ENCODE measurements at places on chromosomes 12 and 14.

- no peak for DNase-seq
Observed at GRCh38 chr12:32462908-32463307, 63.5 kb downstream of the FGD4 start.

DNA sequence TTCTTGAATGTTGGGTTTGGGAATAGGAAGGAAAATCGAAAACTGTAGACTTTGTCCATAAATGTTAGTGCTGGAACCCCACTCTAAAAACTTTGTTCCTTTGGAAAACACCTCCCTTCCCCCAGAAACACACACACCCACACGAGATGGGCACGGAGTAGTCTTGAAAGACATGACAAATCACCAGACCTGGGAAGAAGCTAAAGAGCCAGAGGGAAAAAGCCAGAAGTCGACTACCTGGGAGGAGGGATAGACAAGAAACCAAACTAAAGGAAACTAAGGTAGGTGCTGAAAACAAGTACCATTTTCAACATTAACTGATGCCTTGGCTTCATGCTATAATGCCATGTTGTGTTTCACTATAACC is 925 bp upstream of the NANOG start:
- no peak for DNase-seq

DNA sequence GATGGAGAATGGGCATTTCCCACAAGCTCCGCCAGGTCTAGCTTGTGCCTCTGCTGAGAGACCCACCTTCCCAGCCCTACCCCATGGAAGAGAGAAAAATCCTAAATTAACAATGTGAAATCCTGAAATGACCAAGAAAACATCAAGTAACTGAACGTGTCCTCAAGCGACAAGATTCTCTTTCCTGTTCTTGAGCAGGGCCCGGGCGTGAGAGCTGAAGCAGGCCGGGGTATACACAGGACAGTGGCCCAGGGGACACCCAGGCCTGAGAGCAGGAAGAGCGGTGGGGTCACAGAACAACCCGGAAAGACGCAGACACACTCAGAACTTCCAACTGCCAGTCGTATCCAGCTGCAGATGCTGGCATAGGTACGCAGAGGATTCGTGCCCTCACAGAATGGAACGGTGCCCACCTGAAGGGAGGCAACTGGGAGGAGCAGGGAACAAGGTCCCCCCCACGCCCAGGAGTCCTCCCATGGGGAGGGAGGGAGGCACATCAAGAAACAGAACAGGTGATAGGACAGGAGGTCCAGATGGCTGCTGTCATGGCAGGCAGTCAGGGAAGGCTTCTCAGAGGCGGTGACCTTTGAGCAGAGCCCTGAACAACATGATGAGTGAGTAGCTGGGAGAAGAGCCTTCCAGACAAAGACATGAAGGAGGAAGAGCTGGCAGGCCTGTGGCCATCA is 9.1 kb downstream of the RIMBP2 start:
- DNase-seq = no peak

GRCh38 chr12:38633511-38633910 is 271.9 kb downstream of the CPNE8 start:
- no peak for DNase-seq

- DNase-seq = no peak
Observed at GRCh38 chr12:62005615-62006014, 254.6 kb upstream of the USP15 start.

- no peak for DNase-seq
Observed at GRCh38 chr12:53928054-53928835, 10.4 kb upstream of the HOXC13 start.

DNA sequence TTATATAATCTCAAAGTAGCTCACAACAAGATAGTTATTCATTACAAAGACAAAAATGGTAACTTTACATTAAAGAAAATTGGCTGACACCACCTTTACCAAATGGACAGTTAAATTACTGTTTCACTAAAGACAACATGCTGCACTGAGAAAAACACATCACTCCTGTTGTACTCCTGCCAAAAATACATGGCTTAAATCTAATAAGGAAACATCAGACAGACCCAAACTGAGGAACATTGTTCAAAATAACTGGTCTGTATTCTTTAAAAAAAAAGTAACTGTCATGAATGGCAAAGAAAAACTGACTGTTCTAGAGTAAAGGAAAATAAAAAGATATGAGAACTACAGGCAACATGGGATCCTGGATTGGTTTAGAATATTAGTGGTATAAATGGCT is 151.3 kb upstream of the DCN start:
- DNase-seq = no peak

DNA sequence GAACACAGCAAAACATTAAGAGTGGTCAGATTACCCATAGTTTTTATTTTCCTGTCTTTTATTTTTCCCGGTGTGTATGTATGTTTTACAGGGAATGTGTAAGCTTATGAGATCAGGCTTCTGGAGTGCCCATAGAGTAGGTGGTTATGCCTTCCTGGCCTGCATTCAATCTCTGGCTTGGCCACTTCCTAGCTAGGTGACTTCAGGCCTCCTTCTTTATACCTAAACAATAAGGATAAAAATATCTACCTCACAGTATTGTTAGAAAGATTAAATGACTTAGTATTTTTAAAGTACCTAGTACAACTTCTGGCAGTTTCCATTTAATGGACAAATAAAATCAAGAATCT is 42.4 kb downstream of the ITPR2 start:
- DNase-seq = no peak

DNA sequence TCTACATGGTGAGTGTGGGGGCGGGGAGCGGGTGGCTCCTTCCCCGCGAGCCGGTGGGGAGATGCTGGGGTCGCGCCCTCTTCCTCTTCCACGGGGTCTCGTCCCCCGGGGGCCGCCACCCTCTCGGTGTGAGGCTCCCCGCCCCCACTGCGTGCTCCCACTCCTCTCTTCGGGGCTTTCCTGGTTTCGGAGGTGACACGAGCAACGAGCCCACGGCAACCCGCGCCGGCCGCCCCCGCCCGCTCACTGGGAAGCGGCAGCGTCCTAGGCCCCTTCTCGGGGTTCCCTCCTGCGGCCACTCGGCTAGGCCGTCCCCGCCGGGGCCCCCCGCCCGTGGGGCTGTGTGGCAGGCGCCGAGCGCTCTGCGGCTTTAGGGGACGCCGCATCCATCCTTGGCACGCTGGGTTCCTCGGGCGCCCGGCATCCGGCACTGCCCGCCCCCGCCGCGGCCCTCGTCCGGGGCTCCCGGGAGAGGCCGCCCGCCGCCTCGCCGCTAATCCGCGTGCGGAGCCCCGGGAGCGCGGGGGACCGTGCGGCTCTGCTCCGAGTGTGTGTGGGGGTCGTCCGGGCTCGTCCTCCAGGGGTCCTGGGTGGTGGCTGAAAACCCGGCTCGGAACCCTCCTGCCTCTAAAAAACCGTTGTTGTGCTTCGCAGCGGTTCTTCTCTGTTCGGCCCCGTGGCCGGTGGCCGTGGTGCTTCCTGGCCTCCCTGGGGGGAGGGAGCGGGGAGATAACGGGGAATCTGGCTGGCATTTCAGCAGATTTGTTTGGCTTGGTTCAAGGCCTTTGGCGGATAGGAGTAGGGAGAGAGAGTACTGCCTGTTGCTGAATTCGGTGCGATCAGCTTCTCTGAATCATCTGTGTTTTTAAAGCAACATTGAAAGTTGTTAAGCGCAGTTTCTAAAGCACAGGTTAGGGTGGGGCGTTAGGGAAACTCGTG is 1.0 kb downstream of the PCNX1 start:
- peak; percentile 67 for DNase-seq

DNA sequence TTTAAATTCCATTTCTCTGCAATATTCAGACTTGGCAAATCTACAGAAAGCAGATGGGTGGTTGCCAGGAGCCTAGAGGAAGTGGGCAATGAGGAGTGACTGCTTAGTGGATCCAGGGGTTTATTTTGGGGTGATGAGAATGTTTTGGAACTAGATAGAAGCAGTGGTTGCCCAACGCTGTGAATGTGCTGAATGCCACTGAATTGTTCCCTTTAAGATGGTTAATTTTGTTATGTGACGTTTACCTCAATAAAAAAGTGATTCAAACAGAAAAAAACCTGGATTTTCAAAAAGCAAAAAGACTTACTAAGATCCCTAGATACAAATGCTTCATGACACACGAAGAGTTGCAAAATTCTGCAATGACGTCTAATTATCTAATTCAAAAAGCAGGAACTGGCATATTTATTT is 34.2 kb downstream of the DAO start:
- no peak for DNase-seq

GRCh38 chr12:26791301-26791791 is 41.6 kb downstream of the ITPR2 start:
- DNase-seq = no peak

DNA sequence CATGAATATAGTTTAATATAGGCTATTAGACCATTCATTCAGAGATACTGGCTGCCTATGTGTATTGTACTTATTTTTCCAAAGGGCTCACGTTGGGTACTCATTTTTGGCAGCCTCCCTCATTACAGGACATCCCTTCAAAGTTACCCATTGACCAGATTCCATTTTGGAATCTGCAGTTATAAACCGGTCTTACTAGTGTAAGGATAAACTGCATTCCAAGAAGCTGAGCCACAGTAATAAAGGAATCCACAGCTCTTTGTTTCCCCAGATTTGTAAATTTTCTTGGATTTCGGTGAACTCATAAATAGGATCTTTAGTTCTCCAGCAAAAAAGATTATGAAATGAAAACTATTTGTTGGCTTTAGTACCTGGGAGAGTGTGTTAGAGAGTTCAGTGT is 18.9 kb upstream of the CFL2 start:
- no peak for DNase-seq

DNA sequence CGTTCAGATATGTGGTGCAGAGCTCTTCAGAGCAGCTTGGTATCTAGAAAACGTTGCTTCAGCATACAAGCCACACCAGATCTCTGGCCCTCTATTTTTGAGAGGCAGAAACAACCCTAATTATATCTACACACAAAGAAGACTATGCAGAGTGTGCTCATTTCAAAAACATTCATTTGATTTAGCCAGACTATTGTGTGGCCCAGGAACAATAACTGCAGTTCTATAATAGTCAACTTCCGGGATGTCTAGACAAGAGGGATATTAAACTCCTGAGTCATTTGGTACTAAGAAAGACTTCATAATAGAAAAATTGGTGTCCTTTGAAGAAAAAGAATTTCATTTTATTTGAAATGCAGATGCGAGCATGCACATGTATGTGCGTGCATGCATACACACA is 153.8 kb downstream of the PELI2 start:
- DNase-seq = no peak

GRCh38 chr12:46087916-46088439 is 97.6 kb upstream of the SCAF11 start:
- DNase-seq = no peak

DNA sequence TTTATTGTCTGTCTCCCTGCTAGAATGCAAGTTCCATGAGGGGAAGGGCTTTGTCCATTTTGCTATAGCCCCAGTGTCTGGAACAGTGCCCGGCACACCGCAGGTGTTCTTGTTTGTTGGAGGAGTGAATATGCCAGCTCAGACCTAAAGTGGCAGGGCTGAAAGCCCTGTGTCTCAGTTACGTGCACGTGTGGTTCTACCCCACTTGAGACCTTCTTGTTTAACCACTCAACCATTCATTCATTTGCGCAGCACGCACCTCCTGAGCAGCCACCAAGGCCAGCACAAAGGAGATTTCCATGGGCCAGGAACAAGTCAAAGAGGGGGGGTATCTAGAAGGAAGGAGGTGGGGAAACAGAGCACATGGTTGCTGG is 338.0 kb upstream of the FKBP4 start:
- DNase-seq = no peak

DNA sequence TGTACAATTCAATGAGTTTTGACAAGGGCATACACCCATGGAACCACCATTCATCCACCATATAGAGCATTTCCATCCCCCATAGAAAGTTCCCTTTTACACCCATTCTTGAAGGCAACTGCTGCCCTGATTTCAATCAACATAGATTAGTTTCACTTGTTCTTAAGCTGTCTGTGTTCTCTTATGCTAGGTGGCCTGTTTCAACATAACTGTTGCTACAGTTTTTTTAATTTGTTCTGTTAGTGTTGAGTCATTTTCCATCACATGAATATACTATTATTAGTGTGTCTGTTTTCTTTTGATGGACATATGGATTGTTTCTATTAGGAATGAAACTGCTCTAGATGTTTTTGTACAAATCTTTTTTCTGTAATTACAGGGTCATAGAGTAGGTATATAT is 123.4 kb downstream of the PTPRQ start:
- DNase-seq = no peak

DNA sequence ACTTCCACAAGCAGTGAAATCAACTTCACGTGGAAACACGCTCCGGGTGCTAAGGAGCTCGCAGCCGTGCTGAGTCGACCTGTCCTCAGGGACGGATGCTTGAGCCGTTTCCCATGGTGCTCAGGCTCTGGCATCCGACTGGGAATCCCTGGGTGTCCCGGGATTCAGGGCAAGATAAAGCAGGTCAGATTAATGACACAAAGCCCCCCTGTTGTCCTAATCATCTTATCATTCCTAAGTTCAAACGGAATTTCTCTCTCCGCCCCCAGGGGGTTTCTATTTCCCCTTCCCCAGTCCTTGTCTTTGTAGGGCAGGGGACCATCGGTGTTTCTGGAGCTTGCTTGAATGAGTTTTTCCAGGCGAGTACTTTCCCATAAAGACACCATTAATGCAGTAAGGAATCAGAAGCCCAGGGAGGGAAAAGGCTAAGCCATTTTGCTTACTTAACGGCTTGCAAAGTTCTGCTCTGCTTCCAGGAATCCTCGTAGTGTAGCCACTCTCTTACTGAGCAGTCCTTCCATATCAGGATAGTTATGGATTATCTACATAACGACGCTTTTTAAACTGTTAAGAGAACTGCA is 116.5 kb downstream of the TMEM132C start:
- no peak for DNase-seq

- DNase-seq = no peak
Observed at GRCh38 chr14:39203659-39204606, 28.9 kb downstream of the PNN start.

GRCh38 chr14:105257464-105257863 is 9.1 kb downstream of the BTBD6 start:
- DNase-seq = no peak

DNA sequence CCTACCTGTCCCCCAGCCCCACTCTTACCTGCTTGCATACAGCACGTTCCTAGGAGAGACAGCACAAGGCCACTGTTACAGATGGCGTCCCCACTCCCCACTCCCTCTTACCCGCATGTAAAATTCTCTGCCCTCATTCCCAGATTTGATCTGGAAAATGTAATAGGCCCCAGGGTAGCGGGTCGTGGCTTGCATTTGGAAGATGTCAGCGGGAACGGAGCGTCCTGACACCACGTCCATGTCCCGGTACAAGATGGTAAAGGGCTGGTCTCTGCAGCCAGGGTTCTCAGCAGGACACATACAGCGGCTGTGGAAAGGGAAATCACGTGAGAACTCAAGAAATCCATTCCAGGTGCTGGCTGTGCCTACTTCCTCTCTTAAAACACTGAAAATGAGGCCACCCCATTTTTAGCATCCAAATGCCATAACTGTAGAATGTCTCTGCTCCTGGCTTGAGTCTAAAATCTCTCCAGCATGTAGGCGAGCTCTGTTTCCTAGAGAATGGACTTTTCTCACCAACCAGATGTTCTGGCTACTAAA is 10.1 kb upstream of the TC2N start:
- no peak for DNase-seq

- DNase-seq = peak; percentile 84
Observed at GRCh38 chr12:104215638-104216297, at the start of gene TXNRD1. TSS of gene TXNRD1 (plus strand) at chr12:104215779. CDS start at chr12:104215803, 24 bp downstream.

GRCh38 chr14:51554339-51554920 is 97.3 kb upstream of the FRMD6 start:
- no peak for DNase-seq

- DNase-seq = no peak
Observed at GRCh38 chr12:10310926-10311720, 3.5 kb downstream of the KLRD1 start.

GRCh38 chr12:127681151-127681754 is 585.7 kb upstream of the TMEM132C start:
- DNase-seq = no peak
